Stimulated activated CD8-positive, alpha-beta memory T cell treated with anti-CD3 and anti-CD28 coated beads, Interleukin-7, amount 100 ng/mL, for 24 hours (primary cell): ENCODE measurements at places on chromosomes 13 and 19.

GRCh38 chr13:110348309-110349105 is 41.4 kb downstream of the COL4A2 start:
- no peak for DNase-seq

GRCh38 chr19:18710186-18710585 is 26.7 kb downstream of the CRTC1 start:
- DNase-seq = no peak

GRCh38 chr13:41854758-41855157 is 106.2 kb downstream of the VWA8 start:
- DNase-seq = no peak

DNA sequence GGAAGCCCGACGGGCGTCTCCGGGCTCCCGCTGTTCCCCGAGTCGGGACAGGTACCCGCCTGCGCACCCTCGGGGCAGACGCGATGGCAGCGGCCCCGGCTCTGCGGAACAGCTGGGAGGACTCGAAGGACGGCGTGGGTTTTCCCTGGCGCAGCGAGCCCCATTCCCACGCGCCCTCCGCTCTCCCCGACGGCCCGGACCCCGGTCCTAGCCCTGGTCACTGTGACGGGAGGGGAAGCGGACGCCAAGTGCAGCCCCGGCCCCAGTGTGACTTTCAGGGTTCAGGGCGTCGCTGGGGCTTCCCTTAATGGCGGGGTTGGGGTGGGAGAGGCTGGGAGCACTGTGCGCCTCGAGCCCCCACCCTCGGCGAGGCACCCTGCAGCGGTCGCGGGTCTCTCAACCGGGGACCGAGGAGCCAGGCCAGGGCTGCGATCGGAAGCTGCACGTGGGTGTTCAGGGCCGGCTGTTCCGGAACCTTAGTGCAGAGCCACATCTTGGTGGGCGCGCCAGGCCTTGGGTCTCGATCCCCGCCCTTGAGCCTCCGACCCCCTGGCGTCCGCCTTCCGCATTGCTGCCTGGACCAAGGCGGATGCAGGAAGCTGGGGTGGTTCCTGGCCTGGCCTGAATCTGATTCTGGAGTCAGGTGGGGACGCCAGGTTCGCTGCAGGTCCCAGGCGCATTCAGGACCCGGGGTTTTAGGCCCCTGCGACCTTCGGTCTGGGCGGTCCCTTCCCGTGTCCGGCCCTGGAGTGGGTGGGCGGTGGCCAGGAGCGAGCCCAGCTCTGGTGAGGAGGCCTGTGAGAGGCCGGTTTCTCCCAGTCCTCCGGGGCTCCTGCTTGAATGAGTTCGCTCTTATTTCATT is 3.5 kb downstream of the LGALS7B start:
- no peak for DNase-seq

DNA sequence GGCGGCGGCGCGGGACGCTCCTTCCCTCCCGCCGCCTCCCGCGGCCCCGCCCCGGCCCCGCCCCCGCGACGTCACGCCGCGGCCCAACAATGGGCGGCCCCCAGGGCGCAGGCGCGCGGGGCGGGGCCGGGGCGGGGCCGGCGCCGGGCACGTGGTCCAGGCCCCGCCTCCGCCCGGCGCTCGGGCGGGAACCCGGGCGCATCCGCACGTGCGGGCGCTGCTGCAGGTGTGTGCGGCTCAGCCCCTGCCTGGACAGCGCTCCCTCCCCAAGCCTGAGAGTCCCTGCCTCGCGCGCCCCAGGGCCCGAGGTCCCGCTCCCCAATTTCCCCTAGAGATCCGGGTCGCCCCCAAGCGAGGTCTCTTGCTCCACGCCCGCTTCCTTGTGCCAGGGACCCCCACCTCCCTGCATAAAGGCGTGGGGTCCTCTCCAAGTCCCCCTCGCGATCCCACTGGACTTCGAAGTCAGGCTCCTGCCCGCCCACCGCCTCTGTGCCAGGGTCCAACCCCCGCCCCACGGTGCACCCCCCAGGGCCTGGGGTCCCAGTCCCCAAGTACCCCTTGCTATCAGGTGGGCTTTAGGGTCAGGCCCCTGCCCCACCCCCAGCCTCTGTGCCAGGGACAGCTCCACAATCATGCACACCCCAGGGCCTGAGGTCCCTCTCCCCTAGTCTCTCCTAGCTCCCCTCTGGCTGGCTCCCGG is at the start of gene MEX3D:
TSS of gene MEX3D (minus strand) at position 6 of the 700 bp plus-strand sequence. CDS start 267 bp downstream, outside the sequence.
- peak; percentile 64 for DNase-seq

- no peak for DNase-seq
These were observed 31.3 kb downstream of the KDM4B start for GRCh38 chr19:5000120-5000611.

- no peak for DNase-seq
These were observed 68.6 kb upstream of the MEDAG start for GRCh38 chr13:30837227-30838159.

- no peak for DNase-seq
These were observed 7.1 kb downstream of the COMMD6 start for GRCh38 chr13:75530549-75530961.

DNA sequence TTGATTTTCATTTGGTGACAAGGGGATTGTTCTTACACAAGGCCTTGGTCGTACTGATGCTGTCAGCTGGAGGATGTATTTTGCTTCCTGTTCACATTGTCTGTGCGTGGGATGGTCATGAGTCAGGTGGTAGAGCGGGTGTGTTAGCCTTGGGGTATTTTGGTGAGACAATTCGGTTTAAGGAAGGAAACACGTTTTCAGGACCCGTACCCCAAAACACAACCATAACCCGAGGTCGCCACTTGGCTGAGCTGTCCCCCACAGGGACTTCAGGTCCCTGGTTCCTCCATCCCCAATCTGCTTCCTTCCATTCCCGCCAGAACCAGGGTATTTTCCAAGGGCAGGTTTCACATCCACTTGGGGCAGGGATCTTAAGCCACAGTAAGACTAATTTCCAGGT is 15.0 kb downstream of the MYO9B start:
- no peak for DNase-seq

- no peak for DNase-seq
These were observed 2.5 kb downstream of the ZNF430 start for GRCh38 chr19:21022996-21023395.

DNA sequence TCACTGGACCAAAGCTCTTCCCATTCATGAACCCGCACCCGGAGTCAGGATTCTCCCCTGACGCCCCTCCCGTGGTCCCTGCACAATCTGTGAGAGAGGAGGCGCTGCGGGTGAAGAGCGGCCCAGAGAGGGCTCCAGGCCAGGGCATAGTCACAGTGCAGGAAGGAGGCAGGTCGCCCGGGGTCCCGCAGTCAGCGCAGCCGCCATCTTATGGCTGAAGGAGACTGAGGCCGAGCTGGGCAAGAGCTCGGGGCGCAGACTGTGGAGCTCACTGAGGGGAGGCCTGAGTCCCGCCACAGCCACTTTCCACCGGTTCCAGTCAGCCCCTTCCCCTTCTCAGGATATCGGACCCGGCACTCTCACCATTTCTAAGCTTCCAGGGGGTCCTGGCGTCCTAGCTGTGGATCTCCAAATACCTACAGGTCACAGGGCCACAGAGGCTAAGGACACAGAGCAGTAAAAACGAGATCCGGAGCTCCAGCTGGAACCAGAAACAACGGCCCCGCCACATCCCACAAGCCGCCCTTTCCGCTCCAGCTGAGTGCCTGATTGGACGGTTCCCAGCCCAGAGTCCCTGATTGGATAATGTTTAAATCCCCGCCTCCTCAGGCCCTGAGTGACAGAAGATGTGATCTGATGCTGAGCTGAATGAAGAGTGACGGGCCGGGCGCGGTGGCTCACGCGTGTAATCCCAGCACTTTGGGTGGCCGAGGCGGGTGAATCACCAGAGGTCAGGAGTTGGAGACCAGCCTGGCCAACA is at the start of gene ZNF99:
TSS of gene ZNF99 (minus strand) at position 501 of the 760 bp plus-strand sequence. CDS start at position 366, 135 bp downstream.
- DNase-seq = no peak

DNA sequence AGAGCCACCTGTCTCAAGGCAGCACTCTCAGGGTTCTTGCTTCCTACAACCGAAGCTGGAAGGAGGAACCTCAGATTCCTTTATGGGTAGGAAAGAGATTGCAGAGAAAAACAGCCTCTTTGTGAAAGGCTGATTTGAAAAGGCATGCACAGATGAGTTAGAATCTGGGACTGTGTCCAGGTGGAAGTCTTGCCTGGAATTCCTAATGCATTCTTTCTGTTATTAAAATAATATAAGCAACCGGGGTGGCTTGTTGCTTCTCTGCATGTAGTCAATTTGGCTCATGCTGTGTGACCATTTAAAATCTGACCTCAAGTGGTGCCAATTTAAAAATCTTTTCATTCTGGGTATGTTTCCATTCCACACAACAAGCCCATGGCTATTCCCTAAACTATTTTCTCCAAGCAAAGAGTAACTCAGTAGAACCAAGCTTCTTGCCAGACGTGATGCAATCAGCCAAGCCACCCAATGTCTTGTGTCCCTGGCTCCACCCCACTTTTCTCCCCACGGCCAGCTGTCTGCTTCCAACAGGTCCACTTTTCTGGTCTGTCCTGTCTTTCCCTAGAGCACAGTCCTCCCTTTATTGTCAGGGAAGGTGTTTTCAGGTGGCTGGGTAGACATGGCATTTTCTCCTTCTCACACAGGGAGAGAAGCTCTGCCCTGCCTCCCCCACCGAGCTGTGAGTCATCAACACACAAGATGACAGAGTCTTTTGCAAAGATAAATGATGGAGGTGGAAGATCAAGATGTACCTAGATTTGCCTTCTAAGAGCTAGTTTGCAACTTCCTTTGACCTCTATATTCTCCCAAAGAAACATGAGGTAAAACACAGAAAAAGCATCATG is 394.3 kb downstream of the FOXO1 start:
- DNase-seq = peak; percentile 32

DNA sequence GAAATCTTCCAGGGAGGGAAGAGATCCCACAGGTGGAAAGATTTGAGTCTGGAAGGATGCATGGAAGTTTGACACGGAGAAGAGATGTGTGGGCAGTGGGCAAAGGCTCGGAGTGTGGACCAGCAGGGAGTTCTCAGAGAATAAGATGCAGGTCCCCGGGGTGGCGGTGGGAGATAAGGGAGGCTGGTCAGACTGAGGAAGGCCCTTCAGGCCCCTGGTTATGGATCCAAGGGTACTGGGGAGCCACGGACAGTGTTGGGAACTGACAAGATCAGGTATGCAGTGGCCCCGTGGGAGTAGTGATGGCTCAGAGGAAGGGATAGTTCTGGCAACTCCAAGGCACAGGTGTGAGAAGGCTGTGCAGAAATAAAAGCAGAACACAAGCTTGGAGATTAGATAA is 2.5 kb downstream of the CAMSAP3 start:
- DNase-seq = no peak

- no peak for DNase-seq
These were observed 36.5 kb upstream of the TEX29 start for GRCh38 chr13:111283991-111284390.

- DNase-seq = no peak
These were observed 8.0 kb upstream of the CCER2 start for GRCh38 chr19:38919837-38920601.
